ENCODE measurements at places on chromosomes 12 and 14. TPM values are rescaled to one million over a fixed set of nuclear protein-coding genes. Genes with fewer than 3 reads are reported as not detected.

GRCh38 chr14:104150136-104151025 is 12.0 kb downstream of the KIF26A start:
- DNase-seq: peak; percentile 33

DNA sequence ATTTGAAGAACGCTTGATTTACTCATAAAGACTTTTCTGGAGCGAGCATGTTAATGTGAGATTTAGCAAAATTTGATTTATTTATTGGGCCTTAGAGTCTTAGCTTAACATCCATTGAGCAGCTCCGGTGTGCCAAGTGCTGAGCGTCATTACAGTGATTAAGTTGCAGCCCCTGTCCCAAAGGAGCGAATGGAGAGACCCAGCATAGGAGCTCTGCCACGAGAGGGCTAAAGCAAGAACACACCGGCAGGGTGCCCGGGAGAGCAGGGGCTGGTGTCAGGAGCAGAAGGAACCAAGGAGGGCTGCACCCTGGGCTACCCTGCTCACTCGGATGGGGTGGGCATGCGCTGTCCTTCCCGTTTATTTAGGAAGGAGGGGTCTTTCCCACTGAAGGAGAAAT is 50.6 kb downstream of the PPP2R5C start:
- no peak for DNase-seq

DNA sequence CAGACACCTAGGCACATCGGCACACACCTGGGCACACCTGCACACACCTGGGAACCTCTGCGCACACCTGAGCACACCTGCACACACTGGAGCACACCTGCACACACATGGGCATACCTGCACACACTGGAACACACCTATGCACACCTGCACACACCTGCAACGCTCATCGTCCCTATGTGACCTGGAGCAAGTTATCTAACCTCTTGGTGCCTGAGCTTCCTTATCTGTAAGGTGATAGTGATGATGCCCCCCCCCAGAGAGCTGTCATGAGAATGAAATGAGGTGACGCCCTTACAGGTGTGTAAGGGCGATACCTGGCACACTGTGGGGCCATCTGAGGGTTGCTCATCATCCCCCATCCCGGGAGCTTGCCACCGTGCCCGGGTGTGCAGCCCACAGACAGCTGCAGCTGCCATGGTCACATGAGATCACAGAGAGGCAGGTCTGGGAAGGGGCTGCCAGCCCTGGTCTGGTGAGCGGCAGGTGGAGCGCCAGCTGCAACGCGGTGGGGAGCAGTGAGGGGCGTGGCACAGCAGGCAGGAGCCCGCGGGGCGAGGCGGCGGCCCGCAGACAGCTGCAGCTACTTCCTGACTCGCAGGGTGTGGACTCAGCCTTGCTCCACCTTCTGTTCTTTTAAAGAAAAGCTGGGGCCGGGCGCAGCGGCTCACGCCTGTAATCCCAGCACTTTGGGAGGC is 59.9 kb upstream of the FBRSL1 start:
- DNase-seq: no peak

DNA sequence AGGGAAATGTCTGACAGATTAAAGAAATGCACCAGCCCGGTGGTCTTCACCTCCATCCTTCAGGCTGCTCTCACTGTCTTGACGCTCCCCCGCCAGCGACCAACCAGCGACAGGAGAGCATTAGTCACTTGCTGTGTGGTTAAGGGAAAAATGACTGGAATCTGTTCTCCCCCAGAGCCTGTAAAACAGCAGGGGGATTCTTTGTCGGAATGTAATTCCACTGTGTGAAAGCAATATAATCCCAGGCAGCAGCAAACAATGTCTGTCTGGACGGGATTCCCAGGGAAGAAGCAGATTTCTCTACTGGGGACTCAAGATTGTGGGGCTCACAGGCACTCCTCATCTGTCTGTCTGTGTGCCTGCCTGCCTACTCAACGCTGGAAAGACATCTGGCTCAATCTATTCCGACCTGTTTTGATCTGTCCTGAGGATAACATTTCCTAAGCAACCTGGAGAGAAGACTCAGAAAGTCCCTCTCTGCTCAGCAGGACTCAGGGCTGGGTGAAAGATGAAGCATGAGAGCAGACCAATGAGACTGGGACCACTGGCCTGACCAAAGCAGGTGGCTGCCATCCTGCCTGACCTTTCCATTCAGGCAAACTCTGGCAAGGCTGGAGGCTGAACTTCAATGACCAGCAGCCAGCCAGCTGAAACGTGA is 54.6 kb downstream of the NUAK1 start:
- peak; percentile 98 for DNase-seq

DNA sequence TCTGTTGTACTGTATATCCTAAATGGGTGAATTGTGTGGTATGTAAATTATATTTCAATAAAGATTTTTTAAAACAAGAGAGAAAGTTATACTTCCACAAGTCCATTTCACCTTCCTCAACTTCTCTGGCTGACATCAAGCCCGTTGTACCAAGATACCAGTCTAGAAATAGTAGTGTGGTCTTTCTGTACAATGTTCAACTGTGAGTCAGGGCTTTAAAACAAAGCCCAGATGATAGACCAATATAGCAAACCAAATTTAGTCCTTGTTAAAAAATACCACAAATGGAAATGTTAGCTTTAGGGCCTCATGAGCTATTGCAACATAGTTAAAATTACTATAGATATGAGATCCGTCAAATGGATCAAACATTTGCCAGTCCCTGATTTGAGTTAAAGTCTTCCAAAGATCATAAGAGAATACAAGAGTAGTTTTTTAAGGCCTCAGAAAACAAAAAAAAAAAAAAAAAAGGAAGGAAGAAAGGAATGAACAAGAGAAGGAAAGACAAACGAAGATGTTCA is 49.0 kb upstream of the EGLN3 start:
- no peak for DNase-seq

GRCh38 chr12:1801303-1801975 is 18.9 kb upstream of the LRTM2 start:
- DNase-seq: no peak

GRCh38 chr12:109595321-109595902 is 21.8 kb downstream of the MVK start:
- no peak for DNase-seq

DNA sequence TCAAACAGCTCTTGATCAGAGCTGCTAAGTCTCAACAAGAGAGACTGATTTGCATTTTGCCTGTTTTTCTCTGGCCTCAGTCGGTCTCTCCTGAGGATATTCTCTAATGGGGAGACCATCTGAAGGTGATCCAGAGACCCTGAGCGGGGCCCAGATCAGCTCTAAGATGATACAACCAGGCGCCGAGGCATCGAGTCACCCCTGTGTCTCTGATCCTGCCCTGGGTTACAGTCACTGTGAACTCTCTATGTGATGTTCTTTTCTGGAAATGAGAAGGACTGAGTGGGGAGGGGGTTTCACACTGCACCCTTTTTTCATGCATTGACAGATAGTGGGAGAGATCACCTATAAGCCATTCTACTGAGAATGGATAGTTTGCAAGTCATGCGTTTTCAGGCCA is 247.6 kb upstream of the PWP1 start:
- no peak for DNase-seq

DNA sequence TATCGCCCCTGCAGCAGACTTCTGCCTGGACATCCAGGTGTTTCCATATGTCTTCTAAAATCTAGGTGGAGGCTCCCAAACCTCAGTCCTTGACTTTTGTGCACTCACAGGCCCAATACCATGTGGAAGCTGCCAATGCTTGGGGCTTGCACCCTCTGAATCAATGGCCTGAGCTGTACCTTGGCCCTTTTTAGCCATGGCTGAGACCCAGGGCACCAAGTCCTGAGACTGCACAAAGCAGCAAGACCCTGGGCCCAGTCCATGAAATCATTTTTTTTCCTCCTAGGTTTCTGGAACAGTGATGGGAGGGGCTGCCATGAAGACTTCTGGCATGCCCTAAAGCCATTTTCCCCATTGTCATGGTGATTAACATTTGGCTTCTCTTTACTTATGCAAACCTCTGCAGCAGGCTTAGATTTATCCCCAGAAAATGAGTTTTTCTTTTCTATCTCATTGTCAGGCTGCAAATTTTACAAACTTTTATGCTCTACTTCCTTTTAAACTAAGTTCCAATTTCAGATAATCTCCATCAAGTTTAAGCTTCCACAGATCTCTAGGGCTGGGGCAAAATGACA is 1445.8 kb upstream of the FLRT2 start:
- no peak for DNase-seq

DNA sequence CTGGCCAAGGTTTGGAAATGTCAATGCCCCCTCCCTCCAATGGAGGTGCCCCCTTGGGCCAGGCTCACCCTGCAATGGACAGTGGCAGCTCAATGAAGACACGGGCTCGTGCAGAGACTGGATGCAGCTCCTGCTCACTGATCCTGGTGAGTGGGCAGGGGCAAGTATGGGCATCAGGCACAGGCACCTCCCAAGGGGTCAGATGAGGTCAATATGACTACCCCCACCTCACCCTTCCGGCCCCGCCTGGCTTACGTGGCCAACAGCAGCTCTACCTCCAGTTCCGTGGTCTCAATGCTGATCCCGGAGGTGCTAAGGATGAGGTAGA is 13.6 kb downstream of the ITGA7 start:
- DNase-seq: no peak

DNA sequence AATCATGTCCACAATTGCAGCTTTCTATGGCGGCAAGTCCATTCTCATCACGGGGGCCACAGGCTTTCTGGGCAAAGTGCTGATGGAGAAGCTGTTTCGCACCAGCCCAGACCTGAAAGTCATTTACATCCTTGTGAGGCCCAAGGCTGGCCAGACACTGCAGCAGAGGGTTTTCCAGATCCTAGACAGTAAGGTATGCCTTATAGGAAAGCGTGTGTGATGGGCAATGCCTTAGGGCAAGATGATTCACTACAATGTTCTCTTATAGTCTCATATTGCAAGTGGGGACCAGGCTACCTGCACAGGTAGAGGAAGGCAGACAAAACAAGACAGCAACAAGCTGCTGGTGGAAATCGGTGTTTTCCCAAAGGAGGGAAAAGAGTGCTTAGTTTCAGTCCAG is 110.5 kb downstream of the ERGIC2 start:
- DNase-seq: no peak

- DNase-seq: peak; percentile 18
These were observed 973.3 kb upstream of the TMEM132C start for GRCh38 chr12:127293507-127294310.

DNA sequence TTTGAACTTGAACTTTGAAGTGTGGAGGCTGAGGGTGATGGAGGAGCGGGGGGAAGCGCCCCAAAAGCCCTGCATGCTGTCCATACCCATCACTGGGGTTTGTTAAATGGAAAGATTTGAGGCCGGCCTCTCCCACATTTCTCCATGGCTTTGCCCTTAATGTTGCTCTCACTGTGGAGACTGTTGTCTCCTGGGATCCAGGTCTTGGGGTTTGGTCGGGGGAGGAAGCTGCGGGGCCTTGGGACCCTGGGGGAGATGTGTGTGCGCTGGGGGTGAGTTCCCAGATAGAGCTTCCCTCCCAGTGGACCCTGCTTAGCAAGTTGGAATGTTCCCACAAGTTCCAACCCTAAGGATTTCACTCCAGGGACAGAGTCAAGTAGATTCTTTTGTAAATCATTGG is 28.0 kb upstream of the LRTM2 start:
- DNase-seq: no peak

GRCh38 chr14:23132970-23133369 is 13.9 kb upstream of the CEBPE start:
- no peak for DNase-seq

- no peak for DNase-seq
These were observed 380.1 kb downstream of the RAD51B start for GRCh38 chr14:68199554-68200151.

GRCh38 chr12:45611061-45611460 is 118.4 kb upstream of the ARID2 start:
- DNase-seq: no peak

DNA sequence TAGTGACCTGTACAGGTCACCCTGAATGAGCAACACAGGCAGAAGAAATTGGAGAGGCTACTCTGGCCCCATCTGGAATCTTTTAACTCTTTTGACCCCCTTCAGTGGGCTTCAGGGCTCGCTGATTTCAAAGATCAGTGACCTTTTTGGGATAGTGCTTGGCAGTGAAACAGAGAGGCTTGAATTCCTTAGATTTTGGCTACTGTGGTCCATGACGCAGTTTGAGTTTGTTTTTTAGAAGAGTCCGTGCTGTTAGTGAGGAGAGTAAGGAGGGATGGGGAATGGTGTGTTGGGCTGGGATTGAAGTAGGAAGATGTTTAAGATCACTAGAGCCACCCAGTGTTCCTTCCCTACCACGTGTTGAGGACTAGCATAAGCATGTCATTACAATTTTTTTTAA is 16.5 kb downstream of the TMEM30B start:
- DNase-seq: no peak

DNA sequence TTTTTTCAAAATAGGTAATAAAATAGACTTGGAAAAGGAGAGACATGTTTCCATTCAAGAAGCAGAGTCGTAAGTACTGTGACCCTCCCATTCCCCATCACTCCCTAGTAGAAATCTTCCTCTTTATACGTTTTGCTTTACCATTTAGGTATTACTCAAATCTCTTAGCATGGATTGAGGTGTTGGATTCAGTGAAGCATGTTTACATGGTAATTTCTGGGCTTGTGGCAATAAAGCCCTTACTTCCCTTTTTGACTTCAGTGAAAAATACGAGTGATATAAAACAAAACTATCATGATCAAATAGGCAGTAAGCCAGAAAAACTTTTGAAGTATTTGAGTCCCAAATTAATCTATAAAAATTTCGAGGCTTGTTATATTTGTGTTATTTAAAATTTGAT is 27.4 kb downstream of the RAB21 start:
- no peak for DNase-seq

DNA sequence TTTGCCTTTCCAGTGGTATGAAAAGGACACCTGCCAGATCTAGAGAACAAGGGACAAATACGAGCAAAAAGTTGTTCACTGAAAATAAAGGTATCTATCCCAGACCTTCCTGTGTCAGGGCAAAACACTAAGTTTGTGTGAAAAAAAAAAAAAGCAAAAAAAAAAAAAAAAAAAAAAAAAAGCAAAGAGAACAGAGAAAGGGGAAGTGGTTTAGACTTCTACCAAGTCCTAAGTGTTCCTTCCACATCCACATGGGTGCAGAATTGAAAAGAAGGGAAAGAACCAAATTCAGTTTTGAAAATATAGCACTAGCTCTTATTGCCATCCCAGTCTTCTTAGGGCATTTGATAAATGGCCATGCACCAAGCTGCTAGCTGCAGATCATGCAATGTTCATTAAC is 41.7 kb downstream of the ZCRB1 start:
- DNase-seq: no peak

GRCh38 chr12:62268956-62269355 is 8.8 kb downstream of the USP15 start:
- peak; percentile 84 for DNase-seq

DNA sequence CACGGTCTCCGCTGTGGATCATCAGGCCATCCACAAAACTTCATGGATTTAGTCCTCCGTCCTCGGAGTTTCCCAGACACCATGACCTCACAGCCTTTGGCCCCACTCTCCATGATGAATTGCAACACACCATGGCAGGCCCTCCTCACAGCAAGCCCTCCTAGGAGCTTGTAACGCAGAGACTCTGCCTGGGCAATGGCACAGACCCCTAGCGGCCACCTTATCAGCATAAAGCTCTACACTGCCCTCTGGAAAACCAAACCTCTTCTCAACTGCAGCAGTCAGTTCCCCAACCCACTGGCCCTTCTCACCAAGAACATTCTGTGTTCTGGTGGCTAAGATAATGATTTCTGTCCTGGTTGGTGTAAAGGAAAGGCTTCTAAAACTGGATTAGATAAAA is 238.4 kb upstream of the USP15 start:
- DNase-seq: no peak

The FGF23 gene
- total RNA-seq: not detected

The SERPINA5 gene
- not detected for total RNA-seq

The PCED1B gene
- 0.33 TPM for total RNA-seq

The NFE2 gene
- total RNA-seq: 0.17 TPM

The ANKRD33 gene
- total RNA-seq: under 0.01 TPM

The TAS2R14 gene
- 2.1 TPM for total RNA-seq

The LRP10 gene
- 71.9 TPM for total RNA-seq

The IFNG gene
- total RNA-seq: not detected

The CD4 gene
- 14.4 TPM for total RNA-seq

The PLBD1 gene
- total RNA-seq: 5.4 TPM
